SIG-M5 (cell line): ENCODE measurements at places on chromosomes 7 and 10.

DNA sequence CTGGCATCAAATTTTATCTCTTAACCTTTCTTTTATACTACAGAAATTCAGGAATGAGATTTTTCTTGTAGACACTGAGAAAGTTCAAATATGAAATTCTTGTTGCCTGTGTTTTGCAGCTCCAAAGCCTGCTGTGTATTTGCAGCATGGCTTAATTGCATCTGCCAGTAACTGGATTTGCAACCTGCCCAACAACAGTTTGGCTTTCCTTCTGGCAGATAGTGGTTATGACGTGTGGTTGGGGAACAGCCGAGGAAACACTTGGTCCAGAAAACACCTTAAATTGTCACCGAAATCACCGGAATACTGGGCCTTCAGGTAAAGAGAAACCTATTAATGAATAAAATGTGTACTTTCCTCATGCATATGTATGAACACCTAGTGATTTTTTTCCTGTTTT, 24.8 kb downstream of the LIPK start:
- DNase-seq: no peak

- DNase-seq: no peak
Observed at GRCh38 chr10:3902809-3903410, 117.9 kb upstream of the KLF6 start.

DNA sequence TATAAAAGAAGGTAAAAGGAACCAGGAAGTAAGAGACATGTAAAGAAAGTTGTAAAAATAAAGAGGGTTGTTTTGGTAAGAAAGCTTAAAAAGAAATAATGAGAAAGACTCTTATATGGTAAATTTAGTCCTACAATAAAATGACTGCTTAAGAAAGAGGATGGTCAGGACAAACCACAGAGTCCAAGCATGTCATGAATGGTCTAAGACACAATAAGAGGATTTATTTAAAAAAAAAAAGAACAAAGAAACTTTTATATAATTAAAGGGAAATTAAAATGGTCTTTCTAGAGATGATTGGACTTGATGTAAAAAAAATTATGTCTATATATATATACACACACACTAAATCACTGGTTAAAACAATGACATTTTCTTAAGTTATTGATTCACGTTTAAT, 18.2 kb downstream of the ATAD1 start:
- DNase-seq: no peak

DNA sequence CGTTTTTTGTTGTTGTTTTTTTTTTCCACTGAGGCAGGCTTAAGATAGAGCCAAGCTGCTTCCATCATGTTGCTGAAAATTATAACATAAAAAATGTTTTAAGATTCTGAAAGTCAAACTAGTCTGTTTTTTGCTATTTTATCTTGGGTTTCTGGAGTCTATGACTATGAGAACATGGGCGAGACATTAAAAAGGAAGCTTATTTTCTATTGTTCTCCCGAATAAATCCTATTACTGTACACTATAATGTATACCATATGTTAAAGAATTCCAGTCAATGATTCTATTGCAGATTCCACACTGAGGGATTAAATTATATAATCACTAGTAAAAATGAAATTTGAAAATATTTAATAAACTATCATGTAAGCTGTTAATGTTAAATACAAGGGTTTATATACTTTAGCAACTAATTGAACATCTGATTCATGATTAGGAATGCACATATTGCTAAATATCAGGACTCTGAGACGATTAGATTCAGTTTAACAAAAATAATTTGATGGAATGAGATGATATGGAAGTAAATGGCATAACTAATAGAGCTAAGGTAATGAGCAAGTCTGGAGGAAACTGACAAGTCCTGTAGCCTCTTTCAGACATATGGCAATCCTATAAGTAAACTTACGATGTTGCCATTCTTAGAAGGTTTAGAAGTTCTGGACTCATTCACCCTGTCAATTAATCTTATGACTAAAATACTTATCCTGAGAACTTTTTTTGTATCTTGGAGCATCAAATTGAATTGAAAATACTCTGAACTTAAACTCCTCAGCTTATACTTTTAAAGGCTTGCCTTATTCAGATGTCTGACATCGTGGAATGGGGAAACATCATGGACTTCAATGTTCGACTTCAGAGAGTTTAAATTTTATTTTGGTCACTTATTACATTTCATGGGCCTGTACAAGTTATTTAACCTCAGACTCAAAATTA, 294.8 kb upstream of the DGKB start:
- no peak for DNase-seq

DNA sequence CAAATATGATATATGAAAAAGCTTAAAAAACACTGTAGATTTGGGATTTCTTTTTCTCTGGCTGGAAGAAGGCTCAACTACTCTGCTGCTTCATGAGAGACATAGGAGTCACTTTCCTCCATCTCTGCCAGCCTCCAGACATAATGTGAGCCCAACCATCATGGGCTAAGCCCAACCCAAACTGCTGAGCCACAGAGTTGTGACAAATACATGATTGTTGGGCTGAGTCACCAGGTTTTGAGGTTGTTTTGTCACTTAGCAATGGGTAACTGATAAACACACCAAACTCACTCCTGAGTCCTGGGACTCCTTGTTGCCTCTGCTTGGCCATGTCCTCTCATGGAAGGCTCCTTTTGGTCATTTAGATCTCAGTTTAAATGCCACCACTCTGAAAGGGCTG, 381.8 kb upstream of the FZD8 start:
- DNase-seq: no peak

GRCh38 chr7:151233804-151234203, 1.5 kb downstream of the CHPF2 start:
- DNase-seq: no peak

DNA sequence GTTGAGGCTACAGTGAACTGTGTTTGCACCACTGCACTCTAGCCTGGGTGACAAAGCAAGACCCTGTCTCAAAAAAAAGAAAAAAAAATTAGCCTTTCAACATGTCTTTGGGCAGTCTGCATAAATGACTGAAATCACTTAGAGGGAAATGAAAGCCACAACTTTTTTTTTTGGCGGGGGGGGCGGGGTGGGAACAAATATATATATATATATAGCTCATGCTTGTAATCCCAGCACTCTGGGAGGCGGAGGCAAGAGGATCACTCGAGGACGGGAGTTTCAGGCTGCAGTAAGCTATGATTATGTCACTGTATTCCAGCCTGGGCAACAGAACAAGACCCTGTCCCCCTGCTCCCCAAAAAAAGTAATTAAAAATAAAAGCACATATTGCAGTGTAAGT, 23.4 kb upstream of the MICU1 start:
- DNase-seq: no peak

DNA sequence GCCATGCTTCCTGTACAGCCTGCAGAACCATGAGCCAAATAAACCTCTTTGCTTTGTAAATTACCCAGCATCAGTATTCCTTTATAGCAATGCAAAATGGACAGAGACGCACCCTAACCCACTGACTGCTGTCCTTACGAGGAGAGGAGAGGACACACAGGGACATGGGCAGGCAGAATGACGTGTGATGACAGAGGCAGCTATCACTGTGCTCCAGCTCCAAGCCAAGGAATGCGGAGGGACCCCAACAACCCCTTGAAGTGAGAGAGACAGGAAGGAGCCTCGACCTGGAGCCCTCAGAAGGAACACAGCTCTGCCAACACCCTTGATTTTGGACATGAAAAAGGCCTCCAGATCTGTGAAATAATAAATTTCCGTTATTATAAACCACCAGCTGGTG, 46.6 kb upstream of the EBF3 start:
- DNase-seq: no peak
